DND-41 (cell line): ENCODE measurements at places on chromosomes 6 and 20.
A peak's percentile ranks its signal among the peaks of the same experiment; 100 is the strongest.

DNA sequence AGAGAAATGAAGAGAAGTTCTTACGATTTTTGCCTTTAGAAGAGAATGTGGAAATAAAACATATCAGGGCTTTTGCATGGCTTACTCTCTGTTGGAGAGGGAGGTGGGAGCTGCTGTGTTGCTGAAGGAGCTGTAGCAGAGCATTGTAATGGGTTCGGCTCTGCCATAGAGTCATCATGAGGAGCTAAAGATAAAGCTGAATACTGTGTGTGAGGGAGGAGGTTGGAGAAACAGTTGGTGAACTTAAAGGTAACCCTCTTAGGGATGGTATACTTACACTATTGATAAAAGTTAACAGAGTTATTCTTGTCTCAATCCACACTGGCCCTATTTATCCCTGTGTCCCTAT, 34.8 kb downstream of the CTNNBL1 start:
- DNase-seq, result no peak
- no peaks in the 10 kb centered on the region for H3K27me3 ChIP-seq
- H3K36me3 ChIP-seq, result peaks cover 19% of the 10 kb centered on the region; the same call in 1 of the 2 replicates

DNA sequence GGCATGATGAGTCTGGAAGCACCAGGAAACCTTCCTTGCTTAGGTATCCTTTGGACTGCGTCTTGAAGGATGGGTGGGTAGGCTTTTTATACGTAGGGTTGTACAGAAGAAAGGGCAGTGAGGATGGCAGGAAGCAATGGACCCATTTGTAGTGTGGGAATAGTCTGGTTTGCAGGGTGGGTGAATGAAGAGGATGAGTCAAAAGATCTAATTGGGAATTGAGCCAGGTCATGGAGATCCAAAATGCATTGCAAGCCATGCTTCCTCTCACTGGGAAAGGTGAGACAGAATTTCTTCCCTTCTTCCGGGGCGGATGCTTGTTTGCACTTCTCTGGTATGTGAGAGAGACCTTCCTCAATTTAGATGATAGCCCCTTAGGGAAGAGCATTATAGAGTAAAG, 10.1 kb upstream of the BTBD3 start:
- no peak overlapping the region for H3K27ac ChIP-seq
- DNase-seq, result no peak
- H3K36me3 ChIP-seq, result no peaks in the 10 kb centered on the region
- H3K4me1 ChIP-seq, result no peaks in the 10 kb centered on the region
- no peak overlapping the region for H3K4me3 ChIP-seq
- no peaks in the 10 kb centered on the region for H3K27me3 ChIP-seq

DNA sequence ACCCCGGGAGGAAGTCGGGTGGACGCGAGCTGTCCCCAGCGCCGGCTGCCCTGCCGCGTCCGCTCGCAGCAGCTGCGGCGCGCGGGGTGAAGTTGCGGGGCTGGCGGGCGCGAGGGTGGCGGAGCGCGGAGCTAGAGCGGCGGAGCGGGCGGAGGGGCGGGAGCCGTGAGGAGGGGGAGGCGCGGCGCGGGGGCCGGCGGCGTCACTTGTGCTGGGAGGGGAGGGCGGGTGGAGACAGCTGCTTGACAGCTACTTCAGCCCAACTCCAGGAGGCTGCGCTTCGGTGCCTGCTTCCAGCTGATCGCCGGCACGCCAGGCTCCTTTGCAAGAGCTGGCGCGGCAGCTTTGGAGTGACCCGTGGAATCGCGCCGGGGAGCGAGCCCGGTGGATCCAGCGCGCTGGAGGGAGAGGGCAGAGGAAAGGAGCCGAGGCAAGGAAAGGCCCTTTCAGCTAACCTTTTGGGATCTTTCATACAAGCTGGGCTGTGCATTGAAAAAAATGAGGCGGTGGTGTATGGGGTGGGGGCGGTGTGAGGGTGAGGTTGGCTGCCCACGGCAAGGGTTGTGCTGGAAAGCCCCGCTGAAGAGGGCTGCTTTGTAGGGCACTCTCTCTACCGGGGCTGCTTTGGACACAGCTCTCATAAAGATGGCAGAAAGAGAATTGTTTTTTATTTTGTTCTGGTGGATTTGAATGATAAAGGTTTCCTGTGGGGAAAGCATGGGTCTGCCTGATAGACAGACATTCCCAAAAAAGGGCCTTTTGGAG, 24.6 kb downstream of the RIPOR2 start:
- peaks cover 10% of the 10 kb centered on the region for H3K4me1 ChIP-seq
- no peaks in the 10 kb centered on the region for H3K36me3 ChIP-seq
- no peaks in the 10 kb centered on the region for H3K27me3 ChIP-seq
- H3K4me3 ChIP-seq, result no peak overlapping the region
- no peak overlapping the region for H3K27ac ChIP-seq

GRCh38 chr6:22737331-22737730, 168.0 kb downstream of the HDGFL1 start:
- no peaks in the 10 kb centered on the region for H3K36me3 ChIP-seq
- H3K4me1 ChIP-seq, result no peaks in the 10 kb centered on the region
- no peak overlapping the region for H3K4me3 ChIP-seq
- no peak overlapping the region for H3K27ac ChIP-seq
- DNase-seq, result peak; percentile 22
- no peaks in the 10 kb centered on the region for H3K27me3 ChIP-seq

GRCh38 chr6:142694054-142694453, 250.9 kb downstream of the HIVEP2 start:
- H3K36me3 ChIP-seq, result no peaks in the 10 kb centered on the region
- H3K4me1 ChIP-seq, result peaks cover 3% of the 10 kb centered on the region
- no peak overlapping the region for H3K27ac ChIP-seq
- H3K27me3 ChIP-seq, result no peaks in the 10 kb centered on the region
- H3K4me3 ChIP-seq, result no peak overlapping the region
- no peak for DNase-seq

DNA sequence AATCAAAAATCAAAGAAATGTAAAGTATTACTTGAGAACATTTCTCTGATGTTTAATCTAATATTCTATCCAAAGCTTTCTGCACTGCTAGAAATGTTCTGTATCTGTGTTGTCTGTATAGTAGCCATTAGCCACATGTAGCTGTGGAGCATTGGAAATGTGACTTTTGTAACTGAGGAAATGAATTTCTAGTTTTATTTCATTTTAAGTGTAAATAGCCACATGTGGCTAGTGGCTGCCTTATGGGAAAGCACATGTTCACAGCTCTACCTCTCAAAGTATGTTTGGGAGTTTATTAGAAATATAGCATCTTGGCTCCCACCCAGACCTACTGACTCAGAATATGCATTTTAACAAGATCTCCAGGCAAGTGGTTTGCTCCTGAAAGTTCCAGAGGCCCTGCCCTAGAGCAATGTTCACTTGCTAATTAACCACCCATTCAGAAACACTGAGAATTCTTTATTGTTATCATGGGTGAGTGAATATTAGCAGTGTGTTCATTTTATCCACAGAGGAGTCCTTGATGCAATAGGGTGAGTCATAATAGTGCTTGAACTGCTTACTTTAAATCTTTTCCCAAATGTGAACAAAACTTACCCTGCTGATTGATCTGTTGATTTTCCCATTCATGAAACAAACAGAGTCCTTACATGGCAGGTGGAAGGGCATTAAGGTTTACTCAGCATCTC, 282.7 kb downstream of the PLCB1 start:
- H3K36me3 ChIP-seq, result no peaks in the 10 kb centered on the region
- no peaks in the 10 kb centered on the region for H3K27me3 ChIP-seq
- H3K4me1 ChIP-seq, result no peaks in the 10 kb centered on the region
- DNase-seq, result no peak
- H3K4me3 ChIP-seq, result no peak overlapping the region
